Caco-2 (cell line): ENCODE measurements at places on chromosomes 12 and 14. TPM values are rescaled to one million over a fixed set of nuclear protein-coding genes. Genes with fewer than 3 reads are reported as not detected.

POTEM gene
- not detected in 2 replicates for total RNA-seq

SLCO1B1 gene
- total RNA-seq, result 0.18 and 0.51 TPM in 2 replicates

AICDA gene
- not detected in 2 replicates for total RNA-seq

SERPINA1 gene
- total RNA-seq, result 150 and 178 TPM in 2 replicates

FITM1 gene
- 0.39 and 0.44 TPM in 2 replicates for total RNA-seq

SOX5 gene
- total RNA-seq, result 15.4 and 16.8 TPM in 2 replicates

OR6C74 gene
- total RNA-seq, result not detected in 2 replicates

TESPA1 gene
- not detected in 2 replicates for total RNA-seq
